ENCODE measurements at places on chromosomes 1 and 21. TPM values are rescaled to one million over a fixed set of nuclear protein-coding genes. Genes with fewer than 3 reads are reported as not detected.

DNA sequence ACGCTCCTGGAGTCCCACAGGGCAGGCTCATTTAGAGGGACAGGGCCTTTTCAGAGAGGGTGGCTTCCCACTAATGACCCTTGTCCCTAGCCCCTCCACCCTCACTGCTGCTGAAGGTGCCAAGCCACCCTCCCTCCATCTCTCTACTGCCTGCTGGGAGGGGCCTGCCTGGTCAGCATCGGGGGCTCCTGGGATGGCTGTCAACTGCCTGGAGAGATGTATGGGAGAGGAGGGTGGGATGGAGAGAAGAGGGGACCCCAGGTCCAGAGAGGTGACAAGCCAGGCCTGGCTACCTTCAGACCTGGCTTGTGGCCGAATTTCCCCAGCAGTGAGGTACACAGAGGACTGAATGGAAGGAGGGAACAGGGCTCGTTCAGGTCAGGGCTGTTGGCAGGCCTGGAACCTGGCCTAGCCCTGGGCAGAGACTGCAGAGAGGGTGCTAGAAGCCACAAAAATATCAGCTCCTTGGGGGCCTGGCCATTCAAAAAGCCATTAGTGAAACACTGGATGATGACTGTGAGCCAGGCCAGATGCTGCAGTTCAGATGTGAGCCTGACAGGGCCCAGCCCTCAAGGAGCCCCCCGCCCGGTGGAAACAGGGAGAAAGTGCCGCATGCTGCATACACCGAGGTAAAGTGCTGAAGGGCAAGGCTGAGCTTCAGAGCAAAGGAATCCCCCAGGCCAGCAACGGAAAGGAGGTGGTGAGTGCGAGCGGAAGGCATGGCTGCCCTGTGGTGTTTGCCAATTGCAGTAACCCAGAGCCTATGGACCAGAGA lies 20.0 kb downstream of the MMEL1 start:
- no peak for DNase-seq

GRCh38 chr1:51648180-51649109 lies 31.6 kb downstream of the OSBPL9 start:
- DNase-seq, result peak; percentile 48

The EXOC8 gene
- 7.3 TPM for total RNA-seq

GRCh38 chr1:109929588-109930251 lies 19.1 kb downstream of the CSF1 start:
- no peak for DNase-seq

The ERVH48-1 gene
- total RNA-seq, result not detected

DNA sequence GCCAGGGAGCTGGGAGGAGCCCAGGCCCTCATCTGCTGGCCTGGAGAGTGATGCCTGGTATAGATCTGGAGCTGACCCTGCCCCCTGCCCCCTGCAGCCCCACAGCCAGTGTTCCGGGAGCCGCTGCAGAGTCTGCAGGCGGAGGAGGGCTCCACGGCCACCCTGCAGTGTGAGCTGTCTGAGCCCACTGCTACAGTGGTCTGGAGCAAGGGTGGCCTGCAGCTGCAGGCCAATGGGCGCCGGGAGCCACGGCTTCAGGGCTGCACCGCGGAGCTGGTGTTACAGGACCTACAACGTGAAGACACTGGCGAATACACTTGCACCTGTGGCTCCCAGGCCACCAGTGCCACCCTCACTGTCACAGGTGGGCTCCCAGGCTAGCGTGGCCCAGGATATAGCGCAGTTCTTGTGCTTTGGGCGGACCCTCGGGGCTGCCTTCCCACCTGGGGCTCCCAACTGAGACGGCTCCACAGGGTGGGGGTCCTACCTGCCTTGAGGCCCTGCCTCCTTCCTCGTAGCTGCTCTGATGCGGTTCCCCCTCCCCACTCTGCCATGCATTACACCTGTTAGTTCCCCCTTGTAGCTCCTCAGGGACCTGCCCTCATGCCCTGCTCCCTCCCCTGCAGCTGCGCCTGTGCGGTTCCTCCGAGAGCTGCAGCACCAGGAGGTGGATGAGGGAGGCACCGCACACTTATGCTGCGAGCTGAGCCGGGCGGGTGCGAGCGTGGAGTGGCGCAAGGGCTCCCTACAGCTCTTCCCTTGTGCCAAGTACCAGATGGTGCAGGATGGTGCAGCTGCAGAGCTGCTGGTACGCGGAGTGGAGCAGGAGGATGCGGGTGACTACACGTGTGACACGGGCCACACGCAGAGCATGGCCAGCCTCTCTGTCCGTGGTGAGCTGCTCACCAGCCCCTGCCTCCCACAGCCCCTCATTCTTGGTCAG lies 98.7 kb downstream of the OBSCN start:
- DNase-seq, result no peak

DNA sequence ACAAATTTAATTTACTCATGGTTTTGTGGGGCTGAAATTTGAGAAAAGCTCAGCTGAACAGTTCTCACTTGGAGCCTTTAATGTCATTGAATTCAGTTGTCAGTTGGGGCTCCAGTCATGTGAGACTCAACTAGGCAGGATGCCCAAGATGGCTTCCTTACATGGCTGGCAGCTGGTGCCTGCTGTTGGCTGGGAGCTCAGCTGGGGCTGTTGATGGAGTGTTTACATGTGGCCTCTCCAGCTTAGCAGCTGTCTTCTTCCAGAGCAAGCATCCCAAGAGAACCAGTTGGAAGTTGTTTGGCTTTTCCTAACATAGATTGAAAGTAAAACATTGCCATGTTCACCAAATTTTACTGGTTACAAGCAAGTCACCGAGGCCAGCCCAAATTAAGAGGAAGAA lies 81.8 kb upstream of the KCNA3 start:
- no peak for DNase-seq

- peak; percentile 77 for DNase-seq
These were observed 18.8 kb downstream of the LAMB3 start for GRCh38 chr1:209633335-209633997.

The KRTAP10-10 gene
- total RNA-seq, result not detected

GRCh38 chr1:118335331-118335732 lies 150.3 kb upstream of the SPAG17 start:
- DNase-seq, result peak; percentile 15

- no peak for DNase-seq
These were observed 30.4 kb upstream of the COG2 start for GRCh38 chr1:230611878-230612235.

- peak; percentile 84 for DNase-seq
These were observed 41.8 kb upstream of the ATF3 start for GRCh38 chr1:212566522-212567479.

DNA sequence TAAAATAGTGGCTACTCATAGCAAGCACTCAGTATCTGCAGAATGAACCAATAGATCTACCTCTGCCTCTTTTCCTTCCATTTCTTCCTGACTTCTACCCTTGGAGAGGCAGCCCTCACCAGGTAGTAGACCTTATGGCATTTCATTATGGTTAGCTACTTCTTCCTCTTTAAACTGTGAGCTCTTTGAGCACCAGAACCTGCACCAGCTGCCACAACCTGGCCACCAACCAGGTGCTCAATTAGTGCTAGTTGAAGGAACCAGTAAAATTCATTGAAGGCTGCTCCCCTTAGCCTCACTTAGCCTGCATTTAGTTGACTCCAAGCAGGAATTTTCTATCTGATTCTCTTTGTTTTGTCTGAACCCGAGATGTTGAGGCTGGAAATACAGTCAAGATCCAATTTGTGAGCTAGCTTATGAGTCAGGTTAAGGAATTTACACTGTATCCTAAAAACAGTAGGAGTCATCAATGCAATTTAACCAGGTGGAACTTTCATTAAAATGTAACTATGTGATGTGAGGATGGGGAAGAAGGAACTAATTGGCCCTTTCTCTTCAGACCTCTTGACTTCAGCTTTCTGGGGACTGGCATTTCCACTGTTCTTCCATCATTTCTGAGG lies 81.5 kb upstream of the UBE2U start:
- DNase-seq, result peak; percentile 13
